ENCODE measurements at places on chromosomes 3 and 15.

GRCh38 chr15:43185157-43186002 is at the start of gene CCNDBP1:
CCNDBP1 (plus strand) TSS chr15:43185403; CDS start chr15:43185499, 96 bp downstream.
- DNase-seq = peak; percentile 44

- DNase-seq = no peak
These were observed 13.1 kb upstream of the WWTR1 start for GRCh38 chr3:149670742-149671492.

DNA sequence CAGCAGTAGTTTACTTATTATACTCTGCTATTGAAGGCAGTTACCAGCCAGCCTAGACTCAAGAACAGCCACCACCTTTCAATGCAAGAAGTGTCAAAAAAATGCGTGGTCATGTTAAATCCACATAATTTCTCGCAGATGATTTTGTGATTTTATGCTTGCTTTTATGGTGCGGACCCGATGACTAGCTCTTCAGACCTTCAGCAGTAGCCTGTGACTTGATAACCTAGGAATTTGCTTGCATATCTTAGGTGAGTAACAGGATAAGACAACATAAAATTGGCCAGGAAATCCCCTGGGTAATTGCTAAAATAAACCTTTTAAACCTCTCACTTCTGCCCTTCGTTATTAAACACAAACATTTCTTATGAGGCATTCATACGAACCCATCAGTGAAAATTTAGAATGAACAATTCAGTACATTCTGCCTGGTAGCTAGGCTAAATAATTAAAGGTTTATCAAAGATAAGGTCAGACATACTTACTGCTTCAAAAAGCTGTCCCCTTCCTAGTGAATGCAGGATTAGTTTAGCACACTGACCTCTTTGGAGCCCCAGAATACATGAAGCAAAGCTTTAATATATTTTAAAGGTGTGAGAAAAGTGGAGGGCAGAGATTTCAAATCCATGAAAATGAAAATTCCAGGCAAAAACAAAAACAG is 798.8 kb downstream of the OTOL1 start:
- DNase-seq = no peak

GRCh38 chr15:64596701-64597476 is 136.5 kb downstream of the ZNF609 start:
- DNase-seq = no peak

DNA sequence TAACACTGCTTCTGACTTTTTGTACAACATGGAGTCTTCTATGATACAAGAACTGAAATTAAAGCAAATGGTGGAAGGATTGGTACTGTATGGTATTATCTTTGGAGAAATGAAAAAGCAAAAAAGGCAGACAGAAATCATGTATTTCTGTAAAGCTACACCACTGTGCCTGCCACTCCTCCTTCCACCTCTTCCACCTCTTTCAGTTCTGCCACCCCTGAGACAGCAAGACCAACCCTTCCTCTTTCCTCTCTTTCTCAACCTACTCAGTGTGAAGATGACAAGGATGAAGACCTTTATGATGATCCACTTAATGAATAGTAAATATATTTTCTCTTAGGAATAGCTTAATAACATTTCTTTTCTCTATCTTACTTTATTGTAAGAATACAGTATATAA is 57.0 kb downstream of the CD200 start:
- no peak for DNase-seq

GRCh38 chr3:14517601-14518431 is 22.3 kb downstream of the GRIP2 start:
- no peak for DNase-seq

Measured in activated naive CD4-positive, alpha-beta T cell (primary cell).